Activated naive CD4-positive, alpha-beta T cell treated with anti-CD3 and anti-CD28 coated beads, Interleukin-2, amount 10 ng/mL, durations not matched to agents 5 hours and 36 hours (primary cell): ENCODE measurements at places on chromosomes 6 and 20. TPM values are rescaled to one million over a fixed set of nuclear protein-coding genes. Genes with fewer than 3 reads are reported as not detected.

The TREML4 gene
- total RNA-seq, result not detected

The CST5 gene
- total RNA-seq, result not detected

The SOBP gene
- total RNA-seq, result not detected

The RFX6 gene
- total RNA-seq, result not detected

The TNFRSF6B gene
- not detected for total RNA-seq

The ACSS1 gene
- 53.3 TPM for total RNA-seq

The CALHM5 gene
- total RNA-seq, result not detected

The LY6G5B gene
- 23.5 TPM for total RNA-seq

The TBC1D20 gene
- total RNA-seq, result 34.9 TPM

The SLC24A3 gene
- total RNA-seq, result not detected

The ALDH8A1 gene
- 0.24 TPM for total RNA-seq

The OXT gene
- 1.0 TPM for total RNA-seq

The TSHZ2 gene
- 12.2 TPM for total RNA-seq

The LY6G6D gene
- not detected for total RNA-seq

The MAPK13 gene
- 46.9 TPM for total RNA-seq

The TMEM74B gene
- total RNA-seq, result 0.79 TPM

The GFRAL gene
- total RNA-seq, result not detected

The POLR1C gene
- 30.0 TPM for total RNA-seq

The PLAGL2 gene
- 18.6 TPM for total RNA-seq

The APOBEC2 gene
- not detected for total RNA-seq

The PSORS1C2 gene
- not detected for total RNA-seq

The SMOC2 gene
- total RNA-seq, result not detected

The CRISP2 gene
- not detected for total RNA-seq

The MYT1 gene
- total RNA-seq, result not detected

The SEMG1 gene
- total RNA-seq, result not detected

The ZNF76 gene
- total RNA-seq, result 39.6 TPM

The DCDC2 gene
- not detected for total RNA-seq

The CBLN4 gene
- not detected for total RNA-seq

The CTSA gene
- 57.5 TPM for total RNA-seq
